NCI-H69 (cell line): ENCODE measurements at places on chromosomes 13 and 19.

DNA sequence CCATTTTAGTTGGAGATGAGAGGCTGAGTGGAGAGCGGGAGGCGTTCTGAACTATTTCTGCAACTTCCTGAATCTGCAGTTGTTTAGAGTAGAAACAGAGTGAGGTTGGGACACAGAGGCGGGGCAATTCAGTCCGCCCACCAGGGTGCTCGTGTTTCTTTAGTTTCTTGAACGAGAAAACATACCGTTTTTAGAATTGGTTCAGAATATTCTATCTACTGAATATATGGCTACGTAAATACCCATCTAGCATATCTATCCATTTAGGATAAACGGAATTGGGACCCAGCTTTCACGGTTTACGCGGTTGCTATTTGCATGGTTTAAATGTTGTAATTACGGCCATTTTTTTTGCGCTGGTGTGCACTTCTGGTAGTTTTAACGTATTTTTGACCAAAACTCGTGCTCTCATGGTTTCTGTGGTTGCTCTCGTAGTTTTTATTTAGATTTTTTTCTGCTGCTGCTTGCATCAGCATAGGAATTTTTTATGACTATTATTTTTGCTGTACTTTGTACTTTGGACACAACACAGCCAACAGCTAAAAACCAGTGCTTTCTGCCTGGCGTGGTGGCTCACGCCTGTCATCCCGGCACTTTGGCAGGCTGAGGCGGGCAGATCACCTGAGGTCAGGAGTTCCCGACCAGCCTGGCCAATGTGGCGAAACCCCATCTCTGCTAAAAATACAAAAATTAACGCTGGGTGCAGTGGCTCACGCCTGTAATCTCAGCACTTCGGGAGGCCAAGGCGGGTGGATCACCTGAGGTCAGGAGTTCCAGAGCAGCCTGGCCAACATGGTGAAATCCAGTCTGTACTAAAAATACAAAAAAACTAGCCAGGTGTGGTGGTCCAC is 32.7 kb downstream of the TIMM13 start:
- DNase-seq, result no peak

DNA sequence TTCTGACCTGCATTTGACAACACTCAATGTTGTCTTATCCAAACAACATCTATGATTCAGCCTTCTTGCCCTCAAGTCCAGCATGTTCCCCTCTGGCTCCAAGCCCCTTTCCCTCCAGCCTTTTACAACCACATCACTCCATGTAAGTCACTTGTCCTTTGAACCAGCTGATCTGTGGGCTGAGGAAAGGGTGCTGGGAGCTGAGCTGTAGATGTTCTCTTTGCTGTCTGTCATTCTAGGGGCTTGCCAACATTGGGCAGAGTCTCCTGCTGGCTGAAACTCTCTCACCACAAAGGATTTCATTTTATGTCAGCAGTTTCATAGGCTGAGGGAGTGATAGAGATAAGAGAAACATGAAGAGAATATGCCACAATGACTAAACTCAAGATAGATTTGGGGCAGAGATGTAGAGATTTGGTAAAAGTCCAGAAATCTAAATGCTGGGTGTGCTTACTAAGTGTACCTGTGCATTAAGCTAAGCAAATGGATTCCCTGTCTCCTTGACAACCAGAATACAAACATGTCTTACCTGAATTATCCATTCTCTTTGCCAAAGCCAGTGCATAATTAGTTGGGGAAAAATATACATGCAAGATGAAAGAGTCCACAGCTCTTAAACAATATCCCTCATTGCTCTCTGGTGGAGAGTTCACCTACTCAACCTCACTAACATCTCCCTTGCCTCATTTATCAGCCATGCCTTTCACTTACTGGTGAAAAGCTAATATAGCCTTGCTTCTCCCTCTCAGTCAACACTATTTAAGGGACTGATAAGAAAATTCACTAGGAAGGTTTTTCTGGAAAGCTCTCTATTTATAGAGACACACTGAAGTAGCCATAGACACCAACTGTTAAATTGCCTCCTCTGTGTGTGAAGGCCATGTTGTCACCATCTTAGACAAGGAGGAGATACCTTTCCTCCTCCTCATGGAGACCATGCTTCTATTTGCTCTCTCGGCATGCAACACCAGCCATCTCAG is 175.5 kb upstream of the SERP2 start:
- DNase-seq, result peak; percentile 84

GRCh38 chr19:54428323-54429175 is 13.3 kb downstream of the TTYH1 start:
- no peak for DNase-seq

DNA sequence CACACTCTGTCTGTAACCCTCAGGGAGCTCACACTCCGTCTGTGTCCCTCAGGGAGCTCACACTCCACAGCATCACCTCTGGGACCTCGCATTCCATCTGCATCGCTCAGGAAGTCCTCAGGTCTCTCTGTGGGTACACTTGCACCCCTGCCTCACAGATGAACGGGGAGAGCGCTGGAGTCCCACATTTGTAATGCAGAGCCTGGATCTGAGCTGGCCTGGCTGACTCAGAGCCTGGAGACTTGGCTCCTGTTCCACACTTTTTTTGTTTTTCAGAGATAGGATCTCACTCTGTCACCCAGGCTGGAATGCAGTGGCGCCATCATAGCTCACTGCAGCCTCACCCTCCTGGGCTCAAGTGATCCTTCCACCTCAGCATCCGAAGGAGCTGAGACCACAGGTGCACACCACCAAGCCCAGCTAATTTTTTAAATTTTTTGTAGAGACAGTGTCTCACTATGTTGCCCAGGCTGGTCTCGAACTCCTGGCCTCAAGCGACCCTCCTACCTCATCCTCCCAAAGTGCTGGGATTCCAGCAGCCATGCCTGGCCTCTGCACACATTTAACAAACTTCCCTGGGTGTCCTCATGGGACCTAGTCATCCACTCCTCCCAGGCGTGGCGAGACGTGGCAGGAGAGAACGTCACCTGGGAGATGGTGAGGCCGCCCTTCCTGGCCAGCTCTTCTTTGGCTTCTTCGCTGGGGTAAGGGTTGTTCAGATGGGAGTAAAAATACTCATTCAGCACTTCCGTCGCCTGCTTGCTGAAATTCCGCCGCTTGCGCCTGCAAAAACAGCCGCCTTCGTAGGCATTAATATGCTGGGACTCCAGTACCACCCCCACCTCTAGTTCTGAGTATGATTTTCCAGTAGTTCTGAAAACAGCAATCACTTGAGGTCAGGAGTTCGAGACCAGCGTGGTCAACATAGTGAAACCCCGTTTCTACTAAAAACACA is 31.0 kb downstream of the CILP2 start:
- DNase-seq, result no peak

- no peak for DNase-seq
Measured at GRCh38 chr19:32392901-32393300, 12.7 kb upstream of the DPY19L3 start.

- no peak for DNase-seq
Measured at GRCh38 chr13:85661675-85662074, 137.5 kb downstream of the SLITRK6 start.

- no peak for DNase-seq
Measured at GRCh38 chr13:79898202-79898826, 417.4 kb downstream of the NDFIP2 start.

GRCh38 chr13:34030782-34031181 is 212.8 kb downstream of the RFC3 start:
- DNase-seq, result no peak

GRCh38 chr19:3243819-3244700 is 19.6 kb downstream of the CELF5 start:
- no peak for DNase-seq

DNA sequence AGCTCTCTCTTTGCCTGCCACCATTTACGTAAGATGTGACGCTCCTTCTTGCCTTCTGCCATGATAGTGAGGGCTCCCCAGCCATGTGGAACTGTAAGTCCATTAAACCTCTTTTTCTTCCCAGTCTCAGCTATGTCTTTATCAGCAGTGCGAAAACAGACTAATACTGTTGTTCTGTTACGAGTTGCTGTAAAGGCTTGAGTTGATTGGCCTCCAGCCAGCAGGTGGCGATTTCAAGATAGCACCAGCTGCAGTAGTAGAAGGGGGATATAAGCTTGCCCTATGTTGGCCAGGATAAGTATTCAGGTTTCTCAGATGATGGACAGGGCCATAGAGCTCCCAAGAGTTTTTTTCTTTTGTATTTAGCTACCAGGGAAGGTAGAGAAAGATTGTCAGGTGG is 385.5 kb downstream of the MZT1 start:
- DNase-seq, result peak; percentile 5

DNA sequence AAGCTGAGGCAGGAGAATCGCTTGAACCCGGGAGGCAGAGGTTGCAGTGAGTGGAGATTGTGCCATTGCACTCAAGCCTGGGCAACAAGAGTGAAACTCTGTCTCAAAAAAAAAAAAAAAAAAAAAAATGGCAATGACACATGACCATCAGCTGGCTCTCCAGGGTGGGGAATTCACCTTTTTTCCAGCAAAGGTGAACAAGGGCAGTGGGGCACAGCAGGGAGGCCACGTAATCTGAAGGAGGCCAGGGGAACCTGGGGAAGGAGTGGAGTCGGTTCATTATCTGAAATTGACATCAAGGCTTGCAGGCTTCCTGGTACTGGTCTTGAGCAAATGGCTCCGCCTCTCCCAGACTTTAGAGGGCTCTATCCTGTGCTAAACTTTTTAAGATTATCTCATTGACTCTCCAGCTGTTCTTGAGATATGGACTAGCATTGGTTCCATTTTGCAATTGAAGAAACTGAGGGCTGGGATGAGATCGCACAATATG is 28.1 kb downstream of the KEAP1 start:
- no peak for DNase-seq
